ENCODE measurements at places on chromosomes 2 and 18. TPM values are rescaled to one million over a fixed set of nuclear protein-coding genes. Genes with fewer than 3 reads are reported as not detected.

- no peaks in the 10 kb centered on the region for H3K4me1 ChIP-seq
- DNase-seq, result no peak
- no peak overlapping the region for H3K27ac ChIP-seq
- no peak overlapping the region for H3K4me3 ChIP-seq
Observed at GRCh38 chr2:29829841-29830240, 91.5 kb downstream of the ALK start.

- no peaks in the 10 kb centered on the region for H3K4me1 ChIP-seq
- H3K4me3 ChIP-seq, result no peak overlapping the region
- no peak for DNase-seq
- no peaks in the 10 kb centered on the region for H3K36me3 ChIP-seq
Observed at GRCh38 chr2:171386627-171387026, 47.2 kb downstream of the METTL8 start.

GRCh38 chr2:100835006-100835659 lies 15.2 kb downstream of the NPAS2 start:
- no peak for DNase-seq
- H3K27me3 ChIP-seq, result no peaks in the 10 kb centered on the region

- H3K27ac ChIP-seq, result no peak overlapping the region
- H3K4me3 ChIP-seq, result no peak overlapping the region
- no peaks in the 10 kb centered on the region for H3K36me3 ChIP-seq
Observed at GRCh38 chr2:239160226-239161143, 240.3 kb downstream of the HDAC4 start.

GRCh38 chr2:23594460-23594825 lies 209.5 kb downstream of the KLHL29 start:
- H3K4me3 ChIP-seq, result no peak overlapping the region
- no peaks in the 10 kb centered on the region for H3K36me3 ChIP-seq
- H3K27me3 ChIP-seq, result no peaks in the 10 kb centered on the region
- H3K27ac ChIP-seq, result peak overlapping the region; percentile 80
- DNase-seq, result no peak

GRCh38 chr18:12574494-12575185 lies 83.3 kb downstream of the SPIRE1 start:
- no peaks in the 10 kb centered on the region for H3K27me3 ChIP-seq
- H3K4me1 ChIP-seq, result no peaks in the 10 kb centered on the region
- H3K36me3 ChIP-seq, result no peaks in the 10 kb centered on the region
- no peak overlapping the region for H3K4me3 ChIP-seq
- H3K27ac ChIP-seq, result peak overlapping the region; percentile 70

- no peaks in the 10 kb centered on the region for H3K4me1 ChIP-seq
- H3K27ac ChIP-seq, result no peak overlapping the region
- no peaks in the 10 kb centered on the region for H3K36me3 ChIP-seq
- H3K4me3 ChIP-seq, result no peak overlapping the region
- DNase-seq, result no peak
- no peaks in the 10 kb centered on the region for H3K27me3 ChIP-seq
Observed at GRCh38 chr2:190515687-190516086, 18.8 kb downstream of the NEMP2 start.

Gene RND3
- 135 TPM for total RNA-seq

Gene SELENOI
- 34.4 TPM for total RNA-seq

All from hepatocyte (in vitro differentiated cells).